T-helper 2 cell treated with Interferon-gamma antibody and Interleukin-4, amounts not matched to agents 5 μg/mL and 100 μg/mL, for 36 hours (primary cell): ENCODE measurements at places on chromosomes 3 and 15.
A peak's percentile ranks its signal among the peaks of the same experiment; 100 is the strongest.

DNA sequence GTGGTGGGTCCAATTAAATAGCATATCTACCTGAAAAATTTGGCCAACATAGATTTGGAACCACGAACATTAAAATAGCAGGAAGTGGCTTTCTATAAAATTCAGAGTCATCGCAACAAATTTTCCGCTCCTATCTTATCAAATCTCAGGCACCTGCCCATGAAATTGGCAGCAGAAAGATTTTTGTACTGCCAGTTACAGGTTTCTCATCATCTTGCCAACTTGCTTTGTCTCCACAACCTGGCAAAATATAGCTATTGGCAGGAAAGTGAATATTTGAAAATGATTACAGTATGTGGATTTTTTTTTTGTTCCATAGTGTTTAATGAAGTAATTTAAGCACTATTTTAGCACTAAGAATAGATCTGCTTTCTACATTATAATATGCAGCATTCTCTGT lies 161.6 kb upstream of the LRRC3B start:
- no peak for DNase-seq

GRCh38 chr15:34116620-34117019 lies 14.7 kb downstream of the PGBD4 start:
- DNase-seq = no peak

- no peak for DNase-seq
These were observed 146.9 kb upstream of the LRTM1 start for GRCh38 chr3:55074796-55075195.

GRCh38 chr3:43710607-43711006 lies 19.9 kb downstream of the ABHD5 start:
- no peak for DNase-seq

- no peak for DNase-seq
These were observed 563.5 kb downstream of the OCA2 start for GRCh38 chr15:27535445-27536129.

GRCh38 chr15:74277242-74277810 lies 41.2 kb downstream of the CCDC33 start:
- DNase-seq = no peak

DNA sequence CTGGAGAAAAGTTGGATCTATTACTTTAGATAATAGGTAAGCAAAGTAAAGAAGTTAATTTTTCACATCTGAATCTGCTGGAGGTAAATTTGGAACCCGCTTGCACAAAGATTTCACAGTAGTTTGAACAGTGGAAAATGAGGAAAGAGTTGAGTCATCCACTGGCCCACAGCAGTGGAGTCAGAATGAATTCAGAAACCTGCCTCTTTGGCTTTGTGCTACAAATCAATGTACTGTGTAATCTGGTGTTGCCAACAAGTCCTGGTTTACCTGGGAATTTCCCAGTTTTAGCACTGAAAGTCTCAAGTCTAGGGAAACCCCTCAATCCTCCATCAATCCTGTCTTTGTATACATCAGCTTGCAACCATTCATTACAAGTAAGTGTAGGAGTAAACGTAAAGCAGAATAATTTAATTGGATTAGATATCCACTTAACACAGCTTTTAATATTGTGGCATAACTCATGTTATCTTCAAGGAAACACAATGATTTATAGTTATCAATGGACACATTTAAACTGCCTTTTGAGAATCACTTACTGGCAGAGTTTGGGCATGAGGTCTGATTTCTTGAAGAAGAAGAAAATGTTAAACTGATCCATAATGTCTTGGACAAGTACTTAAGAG lies 100.6 kb downstream of the DCLK3 start:
- no peak for DNase-seq

- no peak for DNase-seq
These were observed 363.6 kb downstream of the NR2F2 start for GRCh38 chr15:96693990-96694517.

DNA sequence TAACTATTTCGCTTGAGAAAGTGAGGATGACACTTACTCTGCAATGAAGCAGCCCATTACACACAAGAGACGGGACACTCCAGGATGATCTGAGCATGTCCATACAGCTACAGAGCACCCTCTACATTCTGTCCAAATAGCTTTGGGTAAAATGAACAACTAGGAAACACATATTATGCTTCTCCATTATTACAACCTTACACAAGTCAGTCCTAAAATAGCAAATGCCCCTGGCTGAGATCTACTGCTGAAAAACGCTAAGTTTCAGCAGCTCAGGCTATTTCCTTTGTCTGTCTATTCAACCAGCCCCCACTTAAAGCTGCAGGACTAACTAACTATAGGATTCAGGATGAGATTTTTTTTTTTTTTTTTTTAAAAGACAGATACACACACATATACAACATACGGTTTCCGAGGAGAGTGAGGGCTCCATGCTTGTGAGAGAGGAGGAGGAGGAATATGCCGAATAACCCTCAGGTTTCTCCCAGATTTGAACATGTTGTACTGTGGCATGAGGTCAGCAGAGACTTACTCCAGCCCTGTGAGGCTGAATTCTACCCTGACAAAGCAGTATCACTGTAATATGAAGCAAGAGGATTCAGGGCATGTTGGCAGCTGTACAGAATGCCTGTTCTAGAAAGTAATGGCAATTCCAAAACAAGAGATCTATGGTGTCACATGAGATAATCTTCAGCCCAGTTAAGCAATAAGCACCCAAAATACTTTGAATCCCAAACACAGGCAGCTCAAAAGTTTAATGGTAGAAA lies 117.3 kb upstream of the PLXND1 start:
- DNase-seq = no peak

GRCh38 chr3:115623044-115623868 lies at the start of gene GAP43:
TSS of gene GAP43 (plus strand) at chr3:115623510. CDS start at chr3:115623690, 180 bp downstream.
- DNase-seq = no peak

DNA sequence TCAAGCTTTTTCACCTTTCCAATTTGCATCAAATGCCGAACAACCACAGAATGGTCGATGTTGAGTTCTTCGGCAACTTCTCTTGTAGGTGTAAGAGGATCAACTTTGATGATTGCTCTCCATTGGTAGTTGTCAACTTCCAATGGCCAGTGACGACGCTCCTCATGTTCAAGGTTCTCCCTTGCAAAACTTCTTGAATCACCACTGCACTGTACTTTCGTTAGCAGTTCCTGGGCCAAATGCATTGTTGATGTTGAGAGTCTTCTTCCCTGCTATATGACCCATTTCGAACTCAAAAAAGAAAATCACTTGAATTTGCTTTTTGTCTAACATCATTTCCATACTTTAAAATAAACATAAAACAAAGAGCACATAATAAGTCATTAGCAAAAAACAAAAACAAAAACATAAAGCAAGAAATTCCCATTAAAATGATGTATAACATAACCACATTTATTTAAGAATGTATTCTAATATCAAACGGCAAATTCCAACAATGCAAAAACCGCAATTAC lies 71.2 kb upstream of the AP4E1 start:
- no peak for DNase-seq

DNA sequence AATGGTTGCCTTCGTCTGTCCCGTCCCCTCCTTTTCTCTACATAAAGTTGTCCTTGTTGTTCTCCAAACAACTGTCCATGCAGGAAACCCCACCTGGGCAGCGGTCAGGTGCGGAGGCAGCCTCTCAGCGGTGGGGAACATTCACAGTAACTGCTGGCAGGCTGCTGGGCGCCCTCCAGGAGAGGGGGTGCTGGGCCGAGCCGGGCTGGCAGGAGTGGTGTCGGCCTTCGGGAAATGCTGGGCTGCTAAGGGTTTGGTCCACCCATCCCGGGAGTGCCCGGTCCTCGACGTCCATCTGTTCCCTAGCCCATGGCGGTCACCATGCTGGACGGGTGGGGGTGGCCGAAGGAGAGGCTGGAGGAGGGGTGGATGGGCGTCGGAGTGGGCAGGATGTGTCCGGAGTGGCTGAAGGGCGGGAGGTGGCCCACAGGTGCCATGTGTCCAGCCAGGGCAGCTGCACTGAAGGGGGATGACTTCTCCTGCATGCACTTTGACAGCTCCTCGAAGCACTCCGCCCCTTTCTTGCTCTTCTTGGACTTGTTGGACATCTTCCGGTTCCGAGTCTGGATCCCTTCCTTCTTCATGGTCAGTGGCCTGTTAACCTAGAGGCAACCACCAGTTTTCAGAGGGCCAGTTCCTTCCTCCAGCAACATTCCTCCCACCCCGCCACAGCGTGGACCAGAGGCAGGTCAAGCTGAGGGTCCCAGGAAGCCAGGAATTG lies 12.1 kb downstream of the GATA2 start:
- no peak for DNase-seq

DNA sequence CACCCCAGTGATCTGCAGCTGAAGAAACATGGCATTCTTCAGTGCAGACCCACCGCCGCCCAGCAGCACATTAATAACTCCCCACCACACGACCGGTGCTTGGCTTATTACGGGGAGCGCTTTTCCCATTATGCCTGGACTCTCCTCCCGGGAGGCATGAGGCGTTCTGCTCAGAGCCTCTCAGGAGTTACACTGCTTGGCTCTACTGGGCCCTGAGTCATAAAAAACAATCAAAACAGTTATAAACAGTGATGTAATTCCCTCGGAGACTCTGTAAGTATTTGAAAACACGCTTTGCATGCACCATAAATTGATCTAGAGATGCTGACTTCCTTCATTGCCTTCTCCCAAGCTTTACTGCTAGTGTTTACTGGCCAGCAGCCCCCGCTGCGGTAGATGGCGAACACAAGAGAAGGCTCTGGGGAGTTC lies 77.1 kb upstream of the SNRPA1 start:
- no peak for DNase-seq

- no peak for DNase-seq
These were observed 85.0 kb downstream of the TGFBR2 start for GRCh38 chr3:30691249-30691880.

GRCh38 chr3:45953536-45953935 lies 10.3 kb downstream of the CXCR6 start:
- DNase-seq = no peak

GRCh38 chr3:154285221-154285620 lies 39.1 kb downstream of the DHX36 start:
- no peak for DNase-seq

GRCh38 chr15:34223904-34224596 lies 766 bp upstream of the EMC4 start:
- no peak for DNase-seq

DNA sequence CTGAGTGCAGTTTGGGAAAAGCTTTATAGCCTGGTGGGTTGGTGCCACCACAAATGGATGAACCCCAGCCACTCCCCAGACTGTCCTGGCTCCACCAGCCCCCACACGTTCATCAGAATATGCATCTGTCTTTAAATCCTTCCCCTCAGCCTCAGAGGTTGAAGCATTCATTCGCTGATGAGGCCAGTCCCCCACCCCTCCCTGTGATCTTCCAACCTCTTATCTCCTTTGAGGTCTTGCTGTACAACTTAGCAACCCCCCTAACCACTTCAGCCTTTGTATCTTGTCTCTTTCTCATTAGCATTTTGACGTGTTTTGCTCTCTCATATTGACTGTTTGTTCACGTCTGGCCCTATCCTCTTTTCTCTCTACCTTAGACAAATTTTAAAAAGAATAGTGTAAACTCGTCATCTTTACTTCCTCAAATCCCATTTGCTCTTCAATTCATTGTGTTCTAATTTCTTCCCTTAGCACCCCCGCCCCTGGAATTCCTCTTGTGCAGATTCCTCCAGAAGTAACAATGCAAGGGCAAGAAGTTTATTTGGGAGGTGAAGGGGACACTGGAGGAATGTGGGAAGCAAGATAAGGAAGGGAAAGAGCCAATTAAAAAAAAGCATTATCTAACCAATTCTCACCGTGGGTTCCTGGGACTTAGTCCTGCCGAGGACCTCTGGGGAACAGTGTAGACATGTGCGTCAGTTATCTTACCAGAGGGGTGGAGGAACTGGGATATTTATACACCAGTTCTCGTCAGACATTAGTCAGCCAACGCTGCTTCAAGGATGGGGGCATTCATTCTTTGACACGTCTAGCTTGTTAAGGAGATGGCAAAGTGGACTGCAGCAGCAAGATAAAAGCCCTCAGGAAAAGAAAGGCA lies 38.6 kb downstream of the MOBP start:
- DNase-seq = no peak

GRCh38 chr3:164267053-164267452 lies 811.2 kb downstream of the SI start:
- DNase-seq = no peak

GRCh38 chr15:85619992-85620689 lies 174.6 kb downstream of the KLHL25 start:
- DNase-seq = no peak

DNA sequence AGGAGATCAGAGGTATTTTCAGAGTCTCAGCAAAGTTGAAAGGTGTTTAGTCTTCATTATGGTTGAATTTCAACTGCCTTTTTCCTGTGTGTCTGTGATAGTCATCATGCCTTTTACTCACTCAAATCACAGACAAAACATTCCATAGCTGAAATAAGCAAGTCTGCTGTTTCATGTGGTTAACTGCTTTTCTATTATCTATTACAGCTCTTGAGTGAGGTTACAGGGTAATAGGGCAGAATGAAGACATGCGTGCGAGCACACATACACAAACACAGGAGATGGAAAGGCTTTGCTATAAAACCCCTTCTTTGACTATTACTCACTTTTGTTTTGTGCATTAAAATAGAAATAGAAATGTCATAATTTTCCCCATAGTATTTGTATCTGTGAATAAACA lies 192.6 kb upstream of the RARB start:
- DNase-seq = no peak

- no peak for DNase-seq
These were observed 5.7 kb upstream of the ARL14 start for GRCh38 chr3:160671231-160671630.

GRCh38 chr15:82890338-82890994 lies 62.1 kb downstream of the HOMER2 start:
- DNase-seq = no peak

DNA sequence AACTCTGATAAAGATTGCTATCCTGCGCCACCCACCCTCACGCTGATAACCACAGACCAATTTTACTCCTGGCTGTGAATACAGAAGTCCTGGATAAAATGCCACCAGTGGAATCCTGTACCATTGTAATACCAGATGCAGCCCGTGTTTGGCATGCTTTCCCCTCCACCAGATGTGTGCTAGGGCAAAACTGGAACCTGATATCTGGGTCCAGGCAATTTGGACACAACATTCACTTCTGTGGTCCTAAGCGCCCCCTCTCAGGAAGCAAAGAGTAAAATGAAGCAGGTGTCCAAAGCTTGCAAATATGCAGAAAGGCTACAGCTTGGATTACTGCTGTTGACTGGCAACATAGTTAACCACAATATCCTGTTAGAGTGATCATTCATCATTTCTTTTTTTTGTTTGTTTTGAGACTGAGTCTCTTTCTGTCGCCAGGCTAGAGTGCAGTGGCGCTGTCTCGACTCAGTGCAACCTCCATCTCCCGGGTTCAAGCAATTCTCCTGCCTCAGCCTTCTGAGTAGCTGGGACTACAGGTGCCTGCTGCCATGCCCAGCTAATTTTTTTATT lies 32.8 kb downstream of the LOXL1 start:
- peak; percentile 12 for DNase-seq

DNA sequence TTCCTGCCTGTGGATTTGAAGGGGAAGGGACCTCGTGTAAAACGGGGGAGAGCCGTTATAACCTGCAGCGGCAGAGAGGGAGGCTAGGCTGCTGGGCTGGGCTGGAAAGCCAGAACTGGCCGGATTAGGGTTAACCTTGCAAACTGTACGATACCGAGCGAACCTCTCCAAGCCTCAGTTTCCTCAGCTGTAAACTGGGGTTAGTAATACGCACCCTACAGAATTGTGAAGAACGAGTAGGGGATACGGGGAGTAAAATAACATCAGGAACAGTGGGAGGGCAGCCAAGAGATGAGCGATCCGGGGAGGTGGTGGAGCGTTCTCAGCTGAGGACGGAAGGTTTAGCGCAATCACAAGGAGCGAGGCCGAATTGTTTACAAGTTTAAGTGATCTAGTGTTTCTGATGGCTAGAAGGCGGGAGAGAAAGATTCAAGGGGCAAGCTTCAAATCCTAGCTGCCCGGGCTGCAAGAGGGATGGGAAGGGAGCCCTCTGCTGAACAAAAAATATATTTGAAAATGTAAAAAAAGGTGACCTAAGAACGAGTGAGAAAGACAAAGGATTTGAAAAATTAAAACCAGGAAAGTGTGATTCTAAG lies 768 bp upstream of the SEMA5B start:
- peak; percentile 6 for DNase-seq
